ENCODE measurements at places on chromosomes 6 and 20.

GRCh38 chr6:48113130-48113529, 2.1 kb upstream of the PTCHD4 start:
- DNase-seq = no peak

- DNase-seq = no peak
Observed at GRCh38 chr6:1657116-1657770, 47.5 kb downstream of the FOXC1 start.

DNA sequence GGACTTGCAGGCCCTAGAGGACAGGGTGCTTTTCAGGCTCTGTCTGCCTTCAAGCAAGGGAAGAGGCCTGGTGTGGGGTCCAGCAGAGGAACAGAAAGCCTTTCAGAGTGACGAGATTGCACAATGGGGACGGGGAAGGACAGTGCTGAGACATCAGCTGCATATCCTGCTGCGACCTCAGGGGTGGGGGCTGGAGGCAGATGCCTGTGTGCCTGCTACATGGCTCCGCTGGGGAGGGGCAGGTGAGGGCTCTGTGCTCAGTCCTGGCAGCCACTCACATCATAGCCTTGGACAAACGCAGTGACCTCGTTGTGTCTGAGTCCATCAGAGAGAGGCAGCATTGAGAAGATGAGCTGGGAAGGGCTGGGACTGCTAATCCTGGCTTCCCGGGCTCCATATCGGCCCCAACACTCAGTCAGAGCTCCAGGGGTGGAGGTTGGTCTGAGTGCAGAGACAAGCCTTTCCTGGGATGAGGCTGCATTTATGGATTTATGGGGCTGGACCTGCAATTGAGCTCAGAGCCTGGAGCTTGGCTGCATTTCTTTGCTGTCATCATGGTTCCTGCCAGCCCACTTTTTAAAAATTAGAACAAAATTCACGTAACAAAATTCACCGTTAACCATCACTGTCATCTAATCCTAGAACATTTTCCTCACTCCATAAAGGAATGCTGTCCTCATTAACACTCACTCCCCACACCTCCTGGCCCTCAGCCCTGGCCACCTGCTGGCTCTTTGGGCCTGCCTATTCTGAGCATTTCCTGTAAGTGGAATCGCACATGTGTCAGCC, 196.9 kb upstream of the SLC24A3 start:
- no peak for DNase-seq

GRCh38 chr20:60219984-60220562, 261.9 kb downstream of the CDH26 start:
- DNase-seq = no peak

All from AG08395 (cell line).